ENCODE measurements at places on chromosomes 5 and 9.

DNA sequence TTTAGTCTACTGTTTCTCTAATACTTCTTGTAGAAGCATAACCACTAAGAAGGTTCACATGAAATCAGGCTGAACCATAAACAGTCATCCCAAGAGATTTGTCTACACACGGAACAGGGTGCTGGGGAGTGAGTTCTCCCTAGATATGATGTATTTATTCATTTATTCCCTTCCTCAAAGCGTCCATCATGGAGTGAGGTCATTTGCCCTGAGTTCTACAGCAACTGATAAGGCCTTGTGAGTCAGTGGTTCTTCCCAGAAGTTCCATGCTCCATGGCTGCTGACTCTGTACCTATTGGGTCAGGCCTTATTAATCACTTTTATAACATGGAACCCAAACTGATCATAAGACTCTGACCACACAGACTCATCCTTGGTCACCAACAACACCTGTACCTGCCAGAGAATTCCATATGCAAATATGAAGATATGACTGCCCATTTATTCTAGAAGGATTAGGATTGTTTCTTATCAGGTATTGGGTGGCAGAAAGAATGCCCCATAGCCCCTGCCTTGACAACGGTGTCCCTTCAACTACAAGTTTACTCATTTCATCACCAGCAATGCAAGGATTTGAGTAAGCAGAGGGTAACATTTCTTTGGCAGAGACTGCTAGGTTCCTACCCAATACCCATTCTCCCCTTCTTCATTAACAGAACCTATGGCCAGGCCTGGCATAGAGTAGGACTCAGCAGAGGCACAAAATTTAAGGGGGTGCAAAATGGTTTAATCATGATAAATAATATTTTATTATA lies 118.1 kb downstream of the LHFPL2 start:
- DNase-seq, result no peak

- DNase-seq, result no peak
Observed at GRCh38 chr5:155024015-155024414, 10.5 kb downstream of the KIF4B start.

DNA sequence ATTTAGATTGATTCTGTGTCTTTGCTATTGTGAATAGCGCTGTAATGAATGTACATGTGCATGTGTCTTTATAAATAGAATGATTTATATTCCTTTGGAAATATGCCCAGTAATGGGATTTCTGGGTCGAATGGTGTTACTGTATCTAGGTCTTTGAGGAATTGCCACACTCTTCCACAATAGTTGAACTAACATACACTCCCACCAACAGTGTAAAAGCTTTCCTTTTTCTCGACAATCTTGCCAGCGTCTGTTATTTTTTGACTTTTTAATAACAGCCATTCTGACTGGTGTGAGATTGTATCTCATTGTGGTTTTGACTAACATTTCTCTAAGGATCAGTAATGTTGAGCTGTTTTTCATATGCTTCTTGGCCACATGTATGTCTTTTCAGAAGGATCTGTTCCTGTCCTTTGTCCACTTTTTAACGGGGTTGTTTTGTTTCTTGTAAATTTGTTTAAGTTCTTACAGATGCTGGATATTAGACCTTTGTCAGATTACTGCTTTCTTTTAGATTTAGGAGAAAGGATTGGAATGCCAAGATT lies 125.0 kb upstream of the NR5A1 start:
- no peak for DNase-seq

GRCh38 chr5:59548807-59549357 lies 344.6 kb downstream of the PDE4D start:
- no peak for DNase-seq

DNA sequence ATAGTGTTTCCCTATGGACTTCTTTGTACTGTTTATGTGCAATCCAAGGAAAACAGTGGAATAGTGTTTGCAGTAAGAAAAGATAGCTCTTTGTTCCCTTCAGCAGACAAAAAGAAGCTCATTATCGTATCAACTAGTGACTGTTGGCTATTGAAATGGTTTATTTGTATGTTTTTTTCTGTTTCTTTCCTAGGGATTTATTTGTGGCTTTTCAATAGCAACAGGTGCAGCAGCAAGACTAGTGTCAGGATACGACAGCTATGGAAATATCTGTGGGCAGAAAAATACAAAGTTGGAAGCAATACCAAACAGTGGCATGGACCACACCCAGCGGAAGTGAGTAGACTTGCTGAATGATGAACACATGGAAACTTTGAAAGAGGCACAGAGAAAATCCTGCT lies 65.1 kb downstream of the SLC44A1 start:
- peak; percentile 50 for DNase-seq

DNA sequence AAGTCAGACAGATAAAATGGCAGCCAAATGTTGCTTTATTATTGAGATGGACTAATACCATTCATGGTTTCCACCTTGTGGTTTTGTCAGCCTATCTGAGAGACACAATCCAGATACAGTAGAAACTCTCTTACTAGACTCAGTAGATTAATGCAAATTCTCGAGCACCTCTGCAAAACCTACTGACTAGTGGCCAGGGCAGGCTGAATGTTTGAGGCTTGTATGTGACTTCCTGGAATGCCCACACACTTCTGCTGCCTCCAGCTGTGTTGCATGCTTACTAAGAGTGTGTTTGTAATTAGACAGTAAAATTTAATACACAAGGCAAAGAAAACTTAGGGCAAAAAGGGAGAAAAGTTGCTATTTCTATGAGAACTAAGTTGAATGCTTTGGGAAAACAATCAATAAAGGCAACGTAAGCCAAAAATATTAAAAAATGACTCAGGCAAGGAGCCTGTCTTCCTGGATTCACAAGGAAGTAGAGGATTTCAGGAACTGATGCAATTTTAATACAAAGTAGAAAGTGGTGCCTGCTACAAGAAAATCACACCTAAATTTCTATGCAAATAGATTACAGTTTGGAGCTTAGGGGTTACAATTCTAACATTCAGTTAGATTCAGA lies 30.2 kb upstream of the CCNG1 start:
- DNase-seq, result no peak

- DNase-seq, result no peak
Observed at GRCh38 chr5:149445739-149446369, 66.8 kb upstream of the IL17B start.

DNA sequence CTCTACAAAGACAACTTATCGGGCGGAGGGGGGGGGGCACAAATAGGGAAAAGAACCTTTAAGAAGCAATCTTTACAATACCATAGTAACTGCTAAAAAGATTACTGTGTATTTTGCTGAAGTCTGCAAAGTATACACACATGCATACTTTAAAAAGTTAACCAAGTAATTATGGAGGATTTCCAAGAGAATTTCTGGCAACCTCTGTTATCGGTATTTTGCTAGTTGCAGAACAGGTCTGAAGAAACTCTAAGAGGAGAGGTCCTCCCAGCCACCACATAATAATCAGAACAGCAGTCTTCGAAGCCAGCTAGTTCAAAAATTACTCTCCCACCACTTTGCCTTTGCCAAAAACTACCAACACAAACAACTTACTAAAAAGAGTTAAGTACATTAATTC lies 56.1 kb downstream of the UBAP2 start:
- no peak for DNase-seq

GRCh38 chr5:175465282-175465681 lies 13.1 kb upstream of the SFXN1 start:
- DNase-seq, result no peak

All from hypothalamus (tissue), 51 donors.